ENCODE measurements at places on chromosomes 5 and 9.

- DNase-seq = no peak
Observed at GRCh38 chr5:131005963-131006684, 158.9 kb downstream of the HINT1 start.

GRCh38 chr9:35237311-35237710 lies 75.5 kb downstream of the UNC13B start:
- DNase-seq = no peak

DNA sequence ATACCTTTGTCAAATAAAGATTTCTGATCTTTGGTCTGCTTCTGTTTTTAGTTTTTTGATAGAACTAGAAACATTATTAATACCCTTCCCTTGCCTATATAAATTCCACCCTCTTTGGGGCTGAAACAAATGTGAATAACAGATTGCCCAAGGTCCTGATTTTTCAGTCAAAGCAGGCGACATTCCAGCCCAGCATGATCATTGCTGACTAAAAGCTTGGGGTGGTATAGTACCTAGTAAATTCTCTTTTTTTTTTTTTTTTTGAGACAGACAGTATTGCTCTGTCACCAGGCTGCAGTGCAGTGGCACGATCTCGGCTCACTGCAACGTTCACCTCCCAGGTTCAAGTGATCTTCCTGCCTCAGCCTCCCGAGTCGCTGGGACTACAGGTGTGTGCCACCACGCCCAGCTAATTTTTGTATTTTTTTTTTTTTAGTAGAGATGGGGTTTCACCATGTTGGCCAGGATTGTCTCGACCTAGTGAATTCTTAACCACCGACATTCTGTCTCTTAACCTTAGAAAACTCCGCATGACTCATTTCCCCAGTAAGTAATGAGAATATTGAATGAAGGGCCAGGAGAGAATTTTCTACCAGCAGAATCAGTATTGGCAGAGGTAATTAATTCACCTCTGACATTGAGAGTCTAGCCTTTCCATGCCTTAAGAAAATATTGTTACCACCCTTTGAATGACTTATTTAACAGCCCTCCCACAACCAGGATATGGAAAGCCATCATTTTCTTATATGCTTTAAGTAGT lies 226.4 kb downstream of the GNA14 start:
- DNase-seq = no peak

DNA sequence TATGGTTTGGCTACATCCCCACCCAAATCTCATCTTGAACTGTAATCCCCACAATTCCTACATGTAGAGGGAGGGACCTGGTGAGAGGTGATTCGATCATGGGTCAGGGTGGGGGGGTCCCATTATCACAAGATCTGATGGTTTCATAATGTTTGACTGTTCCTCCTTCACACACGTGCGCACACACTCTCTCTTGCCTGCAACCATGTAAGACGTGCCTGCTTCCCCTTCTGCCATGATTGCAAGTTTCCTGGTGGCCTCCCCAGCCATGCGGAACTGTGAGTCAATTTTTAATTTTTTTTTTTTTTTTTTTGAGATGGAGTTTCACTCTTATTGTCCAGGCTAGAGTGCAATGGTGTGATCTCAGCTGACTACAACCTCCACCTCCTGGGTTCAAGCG lies 27.0 kb downstream of the FAM169A start:
- no peak for DNase-seq

GRCh38 chr5:78806544-78806943 lies 158.0 kb upstream of the LHFPL2 start:
- no peak for DNase-seq

- DNase-seq = no peak
Observed at GRCh38 chr5:137563646-137564397, 64.7 kb upstream of the SPOCK1 start.

DNA sequence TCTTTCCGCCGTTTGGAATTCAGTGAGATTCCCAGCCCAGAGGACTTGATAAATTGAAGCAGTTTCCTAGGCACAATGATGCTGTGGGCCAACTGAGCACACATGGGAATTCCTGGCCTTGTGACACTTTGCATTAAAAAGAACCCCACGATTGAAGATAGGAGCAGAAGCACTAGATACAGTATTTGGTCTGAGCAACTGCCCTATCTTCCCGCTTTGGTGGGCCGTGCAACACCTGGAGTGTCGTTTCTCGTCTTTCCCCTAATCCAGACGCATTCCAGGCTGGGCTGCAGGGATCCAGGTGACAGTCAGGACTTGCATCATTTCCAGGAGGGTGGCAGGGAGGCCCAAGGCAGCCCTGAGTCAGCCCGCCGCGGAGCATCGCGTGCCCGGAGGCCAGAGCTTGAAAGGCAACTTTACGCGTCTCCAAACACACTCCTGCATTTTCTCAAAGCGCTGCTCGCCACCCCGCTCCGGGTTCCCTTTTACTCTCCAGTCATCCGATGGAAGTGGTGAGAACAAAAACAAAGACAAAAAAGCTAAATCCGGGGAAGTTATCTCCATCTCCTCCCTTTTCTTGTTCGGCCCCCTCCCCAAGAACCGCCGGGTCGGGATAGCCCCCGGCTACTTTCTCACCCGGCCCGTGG lies 753 bp upstream of the STC2 start:
- DNase-seq = no peak

DNA sequence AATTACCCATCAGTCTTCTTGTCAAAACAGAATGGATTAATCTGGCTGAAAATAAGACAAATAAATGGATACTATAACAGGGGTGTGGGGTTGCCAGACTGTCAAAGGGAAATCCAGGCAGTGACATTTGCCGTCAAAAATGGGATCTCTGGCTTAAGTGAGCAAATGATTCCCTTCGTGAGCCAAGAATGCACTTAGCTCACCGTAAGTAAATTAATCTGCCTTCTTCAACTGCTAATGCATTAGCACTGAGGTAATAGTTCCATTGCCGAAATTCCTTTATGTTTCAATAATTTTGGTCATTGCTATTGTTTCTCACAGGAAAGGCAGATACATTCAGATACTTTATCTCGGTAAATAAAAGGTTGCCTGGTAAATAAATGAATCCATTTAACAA lies 377.8 kb downstream of the KIAA0825 start:
- DNase-seq = no peak

- DNase-seq = no peak
Observed at GRCh38 chr9:123940721-123941523, 11.0 kb upstream of the DENND1A start.

DNA sequence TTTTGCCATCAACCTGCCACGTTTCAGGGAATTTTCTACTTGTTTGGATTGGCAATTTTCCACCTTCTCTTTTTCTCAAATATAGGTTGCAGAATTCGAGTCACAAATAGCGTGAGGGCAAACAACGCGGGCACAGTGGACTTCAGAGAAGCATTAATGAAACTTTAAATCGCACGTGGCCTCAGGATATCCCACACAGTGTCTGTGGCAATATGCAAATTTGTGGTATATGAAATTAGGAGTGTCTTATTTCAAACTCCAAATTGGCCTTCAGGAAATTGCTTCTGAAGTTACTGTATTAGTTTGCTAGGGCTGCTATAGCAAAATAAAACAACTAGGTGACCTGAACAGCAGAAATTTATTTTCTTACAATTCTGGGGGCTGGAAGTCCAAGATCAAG lies 91.2 kb downstream of the MTRR start:
- no peak for DNase-seq

GRCh38 chr5:90359073-90359920 lies 50.3 kb downstream of the CETN3 start:
- DNase-seq = no peak

DNA sequence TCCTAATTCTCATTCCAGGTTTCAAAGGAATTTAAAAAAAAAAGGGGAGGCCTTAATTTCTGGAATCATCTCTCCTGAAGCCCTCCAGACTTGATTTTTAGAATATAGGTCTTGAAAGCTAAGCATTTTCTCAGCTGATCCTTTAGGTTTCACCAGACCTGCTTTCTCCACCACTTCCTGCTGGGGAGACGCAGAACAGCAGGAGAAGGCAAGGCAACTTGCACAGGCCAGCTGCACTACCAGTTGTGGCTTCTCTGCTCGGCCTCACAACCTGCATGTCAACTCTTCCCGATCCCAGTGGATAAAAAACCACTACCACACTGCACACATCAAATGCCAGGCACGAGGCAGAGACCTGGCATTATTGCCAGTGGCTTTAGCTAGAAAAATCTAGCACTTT lies 119.8 kb downstream of the SIL1 start:
- no peak for DNase-seq

DNA sequence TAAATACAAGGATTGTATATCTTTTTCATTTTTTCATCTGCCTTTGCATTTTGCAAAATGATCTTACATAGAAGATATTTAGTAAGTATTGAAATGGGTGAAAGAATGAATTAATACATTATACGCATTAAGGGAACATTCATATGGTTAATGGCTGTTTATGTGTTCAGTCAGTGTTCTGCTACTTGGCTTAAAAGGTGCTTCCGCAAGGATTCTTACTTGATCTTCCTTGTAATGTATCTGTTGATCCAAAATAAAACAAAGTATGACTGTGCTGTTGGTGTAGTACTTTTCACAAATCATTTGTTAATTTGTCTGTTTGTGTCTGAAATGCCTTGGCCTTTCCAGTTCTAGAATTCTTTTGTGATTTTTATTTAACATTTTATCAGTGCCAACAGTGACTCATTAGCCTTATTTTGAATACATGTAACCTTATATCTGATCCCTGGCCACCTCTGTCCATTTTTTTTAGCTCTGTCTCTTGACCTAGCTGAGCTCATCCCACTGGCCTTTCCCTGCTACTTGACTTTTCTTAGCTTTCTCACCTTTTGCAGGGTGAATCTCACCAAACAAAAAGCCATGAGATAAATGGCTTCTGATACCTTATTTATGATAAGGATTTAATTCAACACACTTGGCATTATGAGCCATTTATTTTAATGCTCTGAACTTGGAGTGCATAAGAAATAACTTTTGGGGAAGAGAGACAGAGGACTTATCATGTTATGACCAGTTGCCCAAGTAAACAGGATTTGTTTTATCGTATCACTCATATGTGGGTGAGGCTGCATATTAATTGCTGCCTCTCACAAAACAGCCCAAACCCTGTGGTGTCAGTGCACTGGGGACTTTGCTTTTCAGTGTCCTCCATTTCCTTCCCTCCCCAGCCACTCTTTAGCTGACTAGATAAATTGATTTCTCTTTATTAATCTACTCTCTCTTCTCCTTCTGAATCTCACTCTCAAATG lies 340.3 kb downstream of the KDM4C start:
- no peak for DNase-seq

DNA sequence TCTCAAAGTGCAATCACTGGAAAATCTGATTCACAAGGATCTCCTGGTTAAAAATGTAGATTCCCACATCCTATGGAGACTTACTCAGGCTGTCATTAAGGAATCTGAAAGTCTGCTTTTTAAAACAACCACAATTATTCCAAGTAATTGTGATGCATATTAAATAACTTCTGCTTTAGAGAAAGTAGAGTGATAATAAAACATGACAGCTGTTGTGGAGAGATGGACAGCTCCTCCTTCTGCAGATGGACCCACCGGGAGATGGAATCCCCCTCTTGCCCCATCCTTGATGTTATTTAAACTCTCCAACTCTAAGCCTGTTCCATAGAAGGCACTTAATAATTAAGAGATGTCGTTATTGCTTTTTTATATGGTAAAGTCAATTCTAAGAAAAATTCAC lies 802.2 kb downstream of the CDH12 start:
- DNase-seq = no peak

DNA sequence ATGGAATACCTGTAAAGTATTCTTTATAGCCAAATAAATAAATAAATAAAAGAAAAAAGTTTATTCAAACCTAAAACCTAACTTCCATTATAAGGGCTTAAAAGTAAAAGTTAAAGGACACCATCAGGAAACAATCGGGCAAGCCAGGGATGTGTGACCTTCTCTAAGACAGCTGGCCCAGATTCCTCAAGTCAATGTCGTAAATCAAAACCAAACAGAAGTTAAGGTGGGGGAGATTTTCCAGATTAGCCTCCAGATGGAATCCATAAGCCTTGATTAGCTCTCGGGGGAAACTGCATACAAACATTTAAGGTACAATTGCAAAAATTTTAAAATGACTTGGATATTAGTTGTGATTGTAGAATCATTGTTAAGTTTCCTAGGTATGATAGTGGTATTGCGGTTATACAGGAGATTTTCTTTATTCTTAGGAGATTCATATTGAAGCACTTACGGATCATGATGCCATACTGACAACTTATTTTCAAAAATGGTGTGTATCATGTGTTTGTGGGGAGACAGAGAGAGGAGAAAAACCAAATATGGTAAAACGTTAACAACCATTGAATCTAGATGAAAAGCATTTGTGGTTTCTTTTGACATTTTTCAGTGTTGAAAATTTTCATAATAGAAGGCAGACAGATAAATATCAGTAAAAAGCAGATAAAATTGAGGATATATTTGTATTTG lies 21.5 kb upstream of the MGAT1 start:
- DNase-seq = no peak

DNA sequence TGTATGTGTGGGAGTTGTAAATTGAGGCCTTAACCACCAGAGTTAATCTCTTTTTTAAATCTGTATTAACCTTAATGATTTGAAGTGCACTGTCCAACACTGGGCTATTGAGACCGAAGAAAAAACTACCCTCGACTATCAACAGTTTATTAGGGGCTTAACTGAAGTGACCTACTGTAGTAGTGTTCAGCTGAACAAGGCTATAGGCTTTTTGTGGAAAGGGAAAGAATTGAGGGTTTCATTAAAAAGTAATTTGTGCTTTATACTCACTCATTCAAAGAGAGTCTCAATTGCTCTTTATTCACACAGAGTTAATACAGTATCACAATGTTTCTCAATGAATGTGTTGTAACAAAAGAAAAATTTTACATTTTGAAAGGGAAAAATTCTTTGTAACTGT lies 267.5 kb downstream of the SLF1 start:
- no peak for DNase-seq

DNA sequence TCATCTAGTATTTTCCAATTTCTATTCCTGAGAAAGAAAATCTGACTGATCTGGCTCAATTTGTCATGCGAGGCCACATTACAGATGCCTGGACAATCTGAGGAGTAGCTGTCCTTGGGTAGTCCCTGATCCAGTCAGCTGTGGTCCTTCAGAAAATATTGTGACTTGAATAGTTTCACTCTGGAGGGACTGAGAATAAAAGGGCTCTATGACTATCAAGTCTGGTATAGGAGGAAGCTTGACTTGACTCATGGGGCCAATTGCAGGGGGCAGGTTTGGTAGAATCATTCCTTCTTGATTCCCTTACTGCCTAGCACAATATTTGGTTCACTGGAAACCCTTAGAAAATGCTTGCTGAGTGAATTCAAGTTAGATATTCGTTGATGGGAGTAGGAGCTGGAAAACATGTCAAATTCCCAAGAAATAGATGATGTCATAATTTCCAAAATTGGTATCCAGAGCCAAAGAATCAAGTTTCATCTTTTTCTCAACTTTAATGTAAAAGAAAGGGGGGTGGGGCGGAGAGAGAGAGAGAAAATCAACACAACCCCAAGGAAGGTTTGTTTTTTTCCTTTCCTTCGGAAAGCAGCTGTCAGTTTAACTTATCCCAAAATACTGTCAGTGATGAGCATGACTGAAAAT lies 32.4 kb upstream of the STX17 start:
- DNase-seq = no peak

All from activated CD8-positive, alpha-beta memory T cell treated with anti-CD3 and anti-CD28 coated beads for 1 hour (primary cell).